Activated CD4-positive, alpha-beta T cell treated with anti-CD3 and anti-CD28 coated beads for 48 hours (primary cell): ENCODE measurements at places on chromosomes 13 and 19.

DNA sequence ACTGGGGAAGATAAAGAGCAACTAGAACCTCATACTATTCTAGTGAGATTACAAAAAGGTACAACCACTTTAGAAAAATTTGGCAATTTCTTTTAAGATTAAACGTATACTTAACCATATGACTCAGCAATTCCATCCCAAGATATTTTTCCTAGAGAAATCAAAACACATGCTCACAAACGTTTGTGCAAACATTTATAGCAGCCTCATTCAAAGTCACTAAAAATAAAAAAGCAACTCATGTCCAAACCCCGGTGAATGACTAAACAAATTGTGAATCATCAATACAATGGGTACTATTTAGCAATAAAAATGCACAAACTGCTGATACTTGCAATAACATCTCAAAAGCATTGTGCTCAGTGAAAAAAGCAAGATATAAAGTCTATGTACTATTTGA lies 121.5 kb downstream of the FRY start:
- no peak for DNase-seq

- DNase-seq = no peak
Measured at GRCh38 chr13:41034881-41035280, 15.8 kb upstream of the ELF1 start.

DNA sequence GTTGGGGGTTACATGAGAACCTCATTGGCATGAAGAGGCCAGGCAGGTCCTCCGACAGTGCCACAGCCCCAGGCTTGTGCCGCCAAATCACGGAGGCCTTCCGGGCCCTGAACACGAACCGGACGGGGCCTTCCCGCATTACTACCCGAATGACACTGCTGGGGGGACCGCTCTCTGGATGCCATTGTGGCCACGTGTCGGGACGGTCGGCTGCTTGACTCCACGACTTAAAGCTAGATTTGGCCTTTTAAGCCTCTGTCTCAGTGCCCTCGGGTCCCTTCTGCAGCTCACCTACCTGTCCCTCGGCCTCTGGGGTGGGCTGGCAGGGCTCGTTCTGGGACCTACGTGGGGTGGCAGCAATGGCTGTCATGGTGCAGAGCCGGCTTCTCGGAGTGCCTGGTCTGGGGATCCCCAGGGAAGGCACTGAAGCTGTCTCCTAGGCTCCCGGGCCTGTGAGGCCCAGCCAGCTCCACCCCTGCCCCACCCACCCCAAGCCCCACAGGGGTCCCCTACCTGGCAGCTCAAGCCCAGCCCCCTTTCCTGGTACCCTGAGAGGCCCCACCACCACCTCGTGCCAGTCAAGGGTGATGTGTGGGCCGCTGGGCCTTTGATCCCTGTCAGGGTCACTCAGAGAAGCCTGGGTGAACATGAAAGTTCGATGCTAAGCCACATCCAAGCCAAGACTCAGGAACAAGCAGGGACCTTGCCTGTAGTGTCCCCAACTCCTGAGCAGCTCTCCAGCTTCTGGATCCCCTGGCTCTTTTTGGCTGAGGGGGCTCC lies 245.8 kb upstream of the SGCG start:
- no peak for DNase-seq

DNA sequence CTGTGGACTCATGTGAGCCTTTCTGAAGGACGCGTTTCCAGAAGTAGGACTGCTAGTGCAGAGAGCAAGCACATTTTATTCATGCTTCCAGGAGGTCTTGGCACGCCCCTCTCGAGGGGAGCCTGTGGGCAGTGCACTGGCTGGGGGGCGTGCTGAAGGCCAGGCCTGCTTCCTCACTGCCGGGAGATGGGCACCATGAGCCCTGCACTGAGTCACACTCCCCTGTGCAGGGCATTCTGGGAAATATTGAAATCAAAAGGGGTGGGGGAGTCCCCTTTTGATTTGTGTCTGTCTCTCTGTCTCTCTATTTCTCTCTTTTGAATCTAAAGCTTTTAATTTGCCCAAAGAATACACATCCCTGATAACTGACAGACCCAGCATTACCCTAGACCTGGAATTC lies 34.0 kb downstream of the DPF1 start:
- DNase-seq = peak; percentile 28

DNA sequence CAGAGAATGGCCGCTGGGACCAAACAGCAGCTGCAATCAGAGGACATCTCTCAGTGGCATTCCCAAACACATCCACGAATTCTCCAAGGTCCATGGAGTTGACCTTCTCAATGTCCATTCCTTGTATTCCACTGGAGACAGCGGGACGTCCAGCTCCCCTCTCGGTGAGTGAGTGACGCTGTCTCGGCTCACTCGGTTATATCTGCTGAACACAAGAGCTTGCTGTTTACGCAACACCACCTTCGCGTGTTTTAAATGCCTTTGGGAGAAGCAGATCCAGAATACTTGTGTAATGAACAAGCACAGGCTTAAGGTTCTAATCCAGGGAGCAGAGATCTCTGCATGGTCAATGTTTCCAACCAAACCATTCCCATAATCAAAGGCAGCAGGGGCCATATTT lies at the start of gene URAD:
Gene URAD (minus strand): TSS at position 174 of the 400 bp plus-strand sequence. CDS start 56 bp downstream, at position 118.
- no peak for DNase-seq

DNA sequence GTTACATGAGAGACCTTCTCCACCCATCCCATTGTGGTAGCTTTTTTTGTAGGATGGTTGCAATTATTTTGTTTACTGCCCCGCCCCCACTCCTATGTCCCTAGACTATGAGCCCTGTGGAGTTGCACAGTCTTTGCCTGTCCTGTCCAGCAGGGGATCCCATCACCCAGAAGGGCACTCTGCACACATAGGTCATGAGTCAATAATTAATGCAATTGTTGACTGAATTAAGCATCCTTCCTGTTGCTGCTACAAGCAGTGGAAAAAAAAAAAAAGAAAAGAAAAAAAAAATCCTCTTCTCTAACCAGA lies 14.2 kb downstream of the C19orf81 start:
- DNase-seq = no peak

GRCh38 chr13:36151591-36151990 lies 20.4 kb upstream of the DCLK1 start:
- no peak for DNase-seq

DNA sequence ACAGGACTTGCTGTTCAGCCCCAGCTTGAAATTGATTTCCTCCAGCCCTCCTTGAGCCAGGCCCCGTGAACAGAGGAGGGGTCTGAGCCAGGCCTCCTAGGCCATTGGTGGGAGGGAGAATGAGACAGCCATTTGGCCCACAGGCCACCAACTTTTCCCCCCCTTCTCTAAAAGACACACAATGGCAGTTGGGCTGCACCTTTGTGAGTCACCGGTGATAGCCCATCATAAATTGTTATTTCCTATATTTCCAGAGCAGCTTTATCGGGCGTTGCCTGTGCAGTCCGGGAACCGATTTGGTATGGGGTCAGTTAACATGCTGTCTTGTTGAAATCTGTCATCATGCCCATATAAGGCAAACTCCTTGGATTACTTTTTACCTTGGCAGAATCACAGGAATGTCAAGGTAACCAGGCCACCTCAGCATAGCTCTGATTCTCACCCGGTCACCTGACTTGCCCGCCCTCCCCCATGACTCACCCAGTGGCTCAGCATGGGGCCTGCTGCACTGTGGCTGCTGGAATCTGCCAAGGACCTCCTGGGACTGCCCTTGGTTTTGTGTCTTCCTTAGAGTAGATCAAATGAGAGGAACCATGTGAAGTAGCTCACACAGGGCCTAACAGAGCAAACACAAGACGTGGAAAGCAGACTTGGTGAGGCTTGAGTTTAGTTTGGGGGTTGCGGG lies 36.1 kb downstream of the ACTN4 start:
- DNase-seq = peak; percentile 66

- no peak for DNase-seq
Measured at GRCh38 chr13:31982540-31982939, 49.0 kb upstream of the FRY start.

DNA sequence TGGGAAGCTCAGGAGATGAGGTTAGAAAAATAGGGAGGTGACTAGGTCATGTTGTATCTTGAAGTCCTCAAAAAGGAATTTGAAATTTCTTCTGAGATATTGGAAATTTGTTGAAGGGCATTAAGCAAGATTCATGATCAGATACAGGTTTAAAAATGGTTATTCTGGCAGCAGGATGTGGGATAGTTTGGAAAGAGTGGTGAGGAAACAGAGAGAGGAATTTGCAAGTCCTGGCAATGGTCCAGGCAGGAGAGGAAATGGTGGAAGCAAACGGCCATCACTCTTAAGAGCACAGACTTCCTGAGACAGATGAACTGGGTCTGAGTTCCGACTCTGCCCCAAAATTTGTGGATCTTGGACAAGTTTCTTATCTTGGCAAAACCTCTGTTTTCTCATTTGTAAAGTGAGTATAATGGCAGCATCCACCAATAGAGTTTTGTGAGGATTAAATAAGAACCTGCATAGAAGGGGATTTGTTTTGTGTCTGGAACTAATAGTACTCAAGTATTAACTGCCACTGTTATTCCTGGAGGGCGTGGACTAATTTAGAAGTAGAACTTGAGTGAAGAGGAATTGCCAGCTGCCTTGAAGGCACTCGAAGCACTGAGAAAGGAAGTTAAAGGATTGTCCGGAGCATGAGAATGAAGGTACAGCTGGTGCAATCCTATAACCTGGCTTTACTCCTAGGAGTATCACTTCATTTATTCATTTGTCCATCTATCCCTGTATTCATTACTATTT lies 99.6 kb downstream of the CCNA1 start:
- DNase-seq = no peak

DNA sequence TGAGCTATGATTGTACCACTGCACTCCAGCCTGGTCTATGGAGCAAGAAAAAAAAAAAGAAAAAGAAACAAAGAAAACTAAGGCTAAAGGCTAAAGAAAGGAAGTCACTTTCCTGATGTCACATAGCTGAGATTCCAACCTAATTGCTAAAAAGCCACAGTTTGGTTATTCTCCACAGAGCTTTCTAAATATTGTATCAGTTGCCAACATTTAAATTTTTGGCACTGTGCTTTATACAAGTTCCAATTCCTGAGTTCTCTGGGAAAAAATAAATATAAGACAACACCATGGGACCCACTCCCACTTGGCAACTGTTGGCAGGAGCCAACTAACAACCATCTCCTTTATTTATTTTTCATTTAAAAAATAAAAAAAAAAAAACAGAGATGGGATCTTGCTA lies 11.2 kb upstream of the LYPD3 start:
- DNase-seq = no peak

DNA sequence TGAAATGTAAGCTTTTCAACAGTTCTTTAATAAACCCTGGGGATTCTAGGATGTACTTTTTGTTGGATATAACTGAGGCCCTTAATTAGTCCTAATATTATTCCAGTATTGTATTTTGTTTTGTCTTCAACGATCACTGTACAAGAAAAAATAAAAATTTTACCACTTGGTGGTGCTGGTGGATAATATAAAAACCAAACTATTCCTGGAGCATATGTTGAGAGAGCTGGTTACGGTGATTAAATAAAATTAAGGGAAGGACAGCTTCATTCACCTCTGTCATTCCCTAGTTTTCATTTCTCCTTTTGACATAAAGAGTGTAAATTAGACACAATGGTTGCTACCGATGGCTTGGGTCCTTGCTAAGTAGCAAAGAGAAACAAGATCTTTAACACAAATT lies 598.6 kb upstream of the PCDH20 start:
- no peak for DNase-seq

- peak; percentile 52 for DNase-seq
Measured at GRCh38 chr19:37227996-37228395, 10.0 kb downstream of the ZNF383 start.

DNA sequence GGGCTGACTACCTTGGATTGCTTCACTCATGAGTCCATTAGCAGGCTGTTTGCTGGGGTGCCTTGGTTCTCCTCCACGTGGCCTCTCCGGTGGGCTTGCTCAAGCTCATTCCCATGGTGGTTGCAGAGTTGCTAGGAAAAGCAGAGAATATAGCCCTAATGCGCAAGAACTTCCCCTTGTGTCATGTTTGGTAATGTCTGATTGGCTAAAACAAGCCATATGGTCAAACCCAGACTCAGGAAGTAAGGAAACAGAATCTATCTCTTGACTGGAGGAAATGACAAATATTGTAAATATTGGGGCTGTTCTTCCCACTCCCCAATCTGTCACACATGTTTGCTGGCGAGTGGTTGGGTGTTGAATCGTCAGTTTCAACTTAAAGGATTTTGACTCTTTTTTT lies 12.1 kb downstream of the NFILZ start:
- no peak for DNase-seq

DNA sequence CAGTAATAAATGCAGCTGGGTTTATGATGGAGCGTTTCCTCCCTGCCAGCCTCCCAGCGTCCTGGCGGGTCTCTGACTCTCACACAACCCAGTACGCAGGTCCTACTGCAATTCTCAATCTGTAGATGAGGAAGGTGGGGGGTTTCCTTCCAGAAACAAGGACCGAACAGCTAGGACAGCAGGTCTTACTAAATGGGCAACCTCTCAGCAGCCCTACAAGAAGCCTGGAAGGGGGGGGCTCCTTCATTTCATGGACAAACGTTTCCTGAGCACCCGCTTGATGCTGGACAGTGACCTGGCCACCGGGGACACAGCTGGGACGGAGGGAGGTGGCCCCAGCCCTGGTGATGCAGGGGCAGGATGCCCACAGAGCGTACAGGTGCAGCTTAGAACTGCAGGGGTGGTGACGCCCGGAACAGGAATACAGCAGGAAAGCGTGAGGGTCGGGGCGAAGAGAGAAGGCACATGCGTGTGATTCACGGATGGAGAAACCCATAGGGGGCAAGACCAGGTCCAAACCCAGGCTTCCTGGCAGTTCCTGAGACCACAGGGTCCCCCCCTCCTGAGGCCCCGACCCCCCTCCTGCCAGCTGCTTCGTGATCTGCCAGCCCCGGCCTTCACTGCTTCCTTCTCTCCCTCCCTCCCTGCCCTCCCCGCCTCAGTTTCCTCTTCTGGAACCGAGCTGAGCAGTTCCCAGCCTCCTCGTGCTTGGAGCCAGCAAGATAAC lies 732 bp upstream of the C2CD4C start:
- no peak for DNase-seq

- no peak for DNase-seq
Measured at GRCh38 chr13:75764926-75765310, 128.8 kb downstream of the LMO7 start.

- no peak for DNase-seq
Measured at GRCh38 chr13:44969551-44970484, 19.5 kb downstream of the NUFIP1 start.

- peak; percentile 47 for DNase-seq
Measured at GRCh38 chr13:43879755-43880181, at the start of gene LACC1. Gene LACC1, plus strand, starts transcription at chr13:43879904. Its CDS starts 1,082 bp downstream, at chr13:43880986.

DNA sequence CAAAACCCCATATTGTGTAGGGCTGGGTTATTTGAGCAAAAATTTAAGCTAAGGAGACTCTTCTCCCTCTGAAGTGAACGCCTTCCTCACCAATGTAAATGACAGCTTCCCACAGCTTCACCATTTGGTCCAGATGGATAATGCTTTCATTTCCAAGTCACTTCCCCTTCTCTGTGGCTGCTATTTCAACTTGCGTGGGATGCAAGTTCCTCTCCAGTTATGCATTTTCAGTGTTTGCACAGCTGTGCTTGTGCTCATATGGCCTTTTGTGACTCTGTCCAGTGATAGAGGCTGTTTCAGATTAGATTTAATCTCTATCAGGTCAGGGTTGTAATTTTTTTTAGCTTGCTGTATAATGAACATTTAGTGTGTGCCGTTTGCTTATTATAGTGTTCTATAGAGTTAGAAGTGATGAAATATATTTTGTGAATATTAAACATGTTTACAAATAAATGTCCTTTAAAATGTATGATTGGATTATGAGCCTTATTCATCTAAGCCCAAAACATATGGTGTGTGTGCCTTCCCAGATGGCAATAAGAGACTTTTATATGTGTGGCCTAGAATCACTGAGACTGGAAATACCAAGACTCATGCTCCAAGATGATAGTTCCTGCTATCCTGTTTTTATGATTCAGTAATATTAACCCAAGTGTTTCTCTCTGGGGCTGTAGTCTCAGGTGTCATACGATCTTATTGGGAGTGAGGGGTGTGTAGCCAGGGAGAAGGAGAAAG lies 86.6 kb downstream of the TNFRSF19 start:
- DNase-seq = no peak
